ENCODE measurements at places on chromosomes 2 and 18.

DNA sequence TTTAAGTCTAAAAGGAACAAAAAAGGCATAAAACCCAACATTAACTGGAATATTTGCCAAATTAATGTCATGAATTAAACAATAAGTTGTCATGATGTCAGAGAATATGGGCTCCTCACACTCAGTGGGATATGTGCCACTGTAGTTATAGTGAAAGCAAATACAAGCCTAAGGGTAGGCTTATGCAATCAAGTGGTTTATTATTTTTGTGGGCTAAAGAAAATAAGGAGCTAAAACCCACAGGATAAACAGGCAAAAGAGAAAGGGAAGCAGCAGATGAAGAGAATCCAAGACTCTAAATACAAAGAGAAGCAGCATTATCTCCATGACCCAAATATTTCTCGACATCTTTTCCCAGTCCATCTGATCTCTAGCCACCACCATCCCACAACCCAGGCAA lies 17.5 kb downstream of the YWHAQ start:
- DNase-seq, result peak; percentile 90

GRCh38 chr2:219638948-219639755 lies 11.7 kb downstream of the SLC4A3 start:
- no peak for DNase-seq

DNA sequence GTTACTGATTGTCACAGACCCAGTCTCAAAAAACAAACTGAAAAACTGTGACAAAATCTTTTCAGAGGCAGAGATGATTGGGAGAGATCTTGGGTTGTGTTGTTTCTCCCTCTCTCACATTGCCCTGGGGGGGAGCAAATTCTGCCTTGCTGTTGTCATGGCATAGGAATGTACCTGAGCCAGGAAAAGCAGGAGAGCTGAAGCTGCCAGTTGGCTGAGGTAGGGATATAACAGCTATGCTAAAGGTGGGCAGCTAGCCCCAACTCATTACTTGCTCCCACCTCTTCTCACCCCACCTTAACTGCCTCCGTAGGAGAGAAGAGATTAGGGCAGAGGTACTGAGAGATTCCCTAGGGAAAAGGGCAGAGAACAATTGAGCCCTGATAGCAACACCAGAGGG lies 299.3 kb downstream of the OSR1 start:
- no peak for DNase-seq

GRCh38 chr2:134411279-134411827 lies 157.5 kb downstream of the MGAT5 start:
- DNase-seq, result no peak

GRCh38 chr18:29377346-29377745 lies 1200.4 kb upstream of the CDH2 start:
- peak; percentile 38 for DNase-seq

DNA sequence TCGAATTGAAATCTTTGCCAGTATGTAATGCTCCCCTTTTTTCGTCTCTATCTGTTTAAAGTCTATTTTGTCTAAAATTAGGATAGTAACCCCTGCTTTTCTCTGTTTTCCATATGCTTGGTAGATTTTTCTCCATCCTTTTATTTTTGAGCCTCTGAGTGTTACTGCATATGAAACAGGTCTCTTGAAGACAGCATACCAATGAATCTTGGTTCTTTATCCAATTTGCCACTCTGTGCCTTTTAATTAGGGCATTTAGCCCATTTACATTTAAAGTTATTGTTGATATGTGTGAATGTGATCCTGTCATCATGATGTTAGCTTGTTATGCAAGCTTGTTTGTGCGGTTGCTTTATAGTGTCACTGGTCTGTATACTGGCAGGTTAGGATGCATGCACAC lies 490.8 kb upstream of the VWC2L start:
- no peak for DNase-seq

Data from astrocyte of the spinal cord (primary cell).